ENCODE measurements at places on chromosomes 3 and 15.

DNA sequence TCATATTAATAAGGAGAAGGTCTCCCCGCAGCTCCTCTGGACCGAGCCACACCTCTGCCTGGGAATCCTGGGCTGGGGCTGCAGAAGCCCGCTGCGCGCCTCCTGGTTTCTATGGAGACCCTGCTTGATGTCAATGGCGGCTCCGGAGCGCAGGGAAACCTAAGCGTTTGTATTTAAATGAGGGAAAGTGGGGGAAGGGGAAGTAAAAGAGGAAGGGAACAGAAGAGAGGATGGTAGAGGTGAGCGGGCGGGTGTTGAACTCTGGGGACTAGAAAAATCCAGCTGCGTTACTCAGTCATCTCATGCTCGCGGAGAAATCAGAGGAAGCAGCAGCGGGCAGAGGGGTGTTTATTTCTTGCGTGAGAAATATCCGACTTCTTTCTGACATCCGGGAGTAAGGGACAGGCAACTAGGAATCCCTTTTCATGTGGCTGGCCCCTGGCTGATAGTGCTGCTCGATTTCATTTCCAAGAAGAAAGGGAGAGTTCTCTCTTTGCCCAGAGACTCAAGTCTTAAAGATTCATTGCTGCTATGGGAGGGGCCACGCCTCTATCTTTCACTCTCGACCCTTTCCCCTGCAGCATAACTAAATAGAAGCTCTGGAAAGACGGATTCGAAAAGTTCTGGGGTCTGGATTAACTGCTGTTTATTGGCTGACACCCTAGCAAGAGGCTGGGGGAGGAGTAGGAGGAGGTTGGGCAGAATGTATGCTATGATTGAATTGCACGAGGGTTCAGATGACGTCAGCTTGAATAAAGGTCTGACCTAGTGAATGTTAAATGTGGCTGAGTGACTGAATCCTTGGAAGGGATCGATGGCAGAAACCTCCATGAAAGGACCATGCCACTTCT is 110.5 kb upstream of the GAP43 start:
- DNase-seq, result no peak

DNA sequence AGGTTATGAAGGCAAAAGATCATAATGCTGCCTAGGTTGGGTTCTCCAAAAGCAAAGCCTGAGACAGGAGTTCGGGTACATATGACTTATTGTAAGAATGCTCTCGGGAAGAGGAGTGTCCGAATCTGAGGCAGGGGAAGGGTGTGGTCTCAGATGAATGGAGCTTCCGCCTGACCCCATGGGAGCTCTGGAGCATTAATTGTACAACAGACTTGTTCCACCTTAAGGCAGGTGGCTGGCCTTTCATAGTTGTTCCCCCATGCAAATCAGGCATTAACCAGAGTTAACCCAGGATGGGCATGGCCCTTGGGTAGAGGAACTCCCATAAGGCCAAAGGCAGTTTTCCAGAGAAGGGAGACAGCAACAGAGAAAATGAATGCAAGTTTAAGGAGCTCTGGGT is 170.6 kb downstream of the MYRIP start:
- no peak for DNase-seq

DNA sequence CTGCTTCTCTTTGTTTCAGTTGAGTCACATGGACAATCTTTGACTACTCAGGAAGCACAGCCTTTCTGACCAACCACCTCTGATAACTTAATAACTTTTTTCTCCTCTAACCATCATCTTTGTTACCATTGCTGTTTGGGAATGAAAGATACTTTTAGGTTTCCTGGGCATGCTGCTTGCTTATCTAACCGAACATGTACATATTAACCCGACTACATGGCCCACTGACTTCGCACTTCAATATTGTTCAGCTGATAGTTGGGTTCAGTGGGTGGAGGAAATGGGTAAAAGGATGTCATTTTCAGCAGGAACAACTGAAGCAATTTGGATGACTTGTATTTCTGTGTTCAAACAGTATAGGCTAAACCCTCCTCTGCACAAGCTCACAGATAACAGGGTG is 214.3 kb downstream of the SQOR start:
- no peak for DNase-seq

DNA sequence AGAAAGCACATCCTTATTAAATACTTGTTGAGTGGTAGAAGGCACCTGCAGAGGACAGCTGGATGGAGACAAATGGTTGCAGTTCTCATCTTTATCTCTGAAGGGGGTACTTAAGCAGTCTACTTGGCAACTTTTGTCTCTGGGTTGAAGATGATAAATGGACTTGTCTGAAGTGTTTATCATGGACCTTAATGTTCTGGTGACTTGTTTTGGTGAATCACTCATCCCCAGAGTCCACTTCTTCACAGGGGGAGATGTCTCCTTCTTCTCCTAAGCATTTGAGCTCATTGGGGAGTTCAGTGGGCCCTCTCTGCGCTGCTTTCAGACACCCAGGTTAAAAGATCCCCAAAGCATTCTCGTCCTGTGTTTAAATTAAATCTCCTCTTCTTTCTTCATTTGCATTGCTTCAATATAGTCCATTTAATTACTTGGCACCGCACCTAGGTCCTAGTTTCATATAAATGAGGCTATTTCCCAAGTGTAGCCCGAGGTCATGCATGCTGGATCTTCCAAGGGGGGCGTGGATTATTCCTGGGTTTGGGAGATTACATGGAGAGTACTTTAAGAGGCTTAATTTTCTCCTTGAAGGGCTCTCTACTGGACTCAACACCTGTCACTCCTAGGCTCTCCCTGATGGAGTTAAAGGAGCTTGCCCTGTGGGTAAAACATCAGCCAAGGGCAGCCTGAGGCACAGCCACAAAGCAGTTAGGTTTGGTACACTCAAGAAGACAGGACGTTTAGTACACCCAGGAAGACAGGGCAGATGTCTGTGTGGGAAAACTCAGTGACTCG is 239.3 kb upstream of the C2CD4B start:
- no peak for DNase-seq

- DNase-seq, result no peak
Observed at GRCh38 chr3:127369356-127369935, 81.6 kb upstream of the PRR20G start.

GRCh38 chr3:138230525-138230924 is 43.4 kb downstream of the ARMC8 start:
- DNase-seq, result no peak

- no peak for DNase-seq
Observed at GRCh38 chr15:56524915-56525314, 60.0 kb upstream of the MNS1 start.

GRCh38 chr3:117617906-117618305 is 908.3 kb downstream of the TUSC7 start:
- DNase-seq, result no peak

DNA sequence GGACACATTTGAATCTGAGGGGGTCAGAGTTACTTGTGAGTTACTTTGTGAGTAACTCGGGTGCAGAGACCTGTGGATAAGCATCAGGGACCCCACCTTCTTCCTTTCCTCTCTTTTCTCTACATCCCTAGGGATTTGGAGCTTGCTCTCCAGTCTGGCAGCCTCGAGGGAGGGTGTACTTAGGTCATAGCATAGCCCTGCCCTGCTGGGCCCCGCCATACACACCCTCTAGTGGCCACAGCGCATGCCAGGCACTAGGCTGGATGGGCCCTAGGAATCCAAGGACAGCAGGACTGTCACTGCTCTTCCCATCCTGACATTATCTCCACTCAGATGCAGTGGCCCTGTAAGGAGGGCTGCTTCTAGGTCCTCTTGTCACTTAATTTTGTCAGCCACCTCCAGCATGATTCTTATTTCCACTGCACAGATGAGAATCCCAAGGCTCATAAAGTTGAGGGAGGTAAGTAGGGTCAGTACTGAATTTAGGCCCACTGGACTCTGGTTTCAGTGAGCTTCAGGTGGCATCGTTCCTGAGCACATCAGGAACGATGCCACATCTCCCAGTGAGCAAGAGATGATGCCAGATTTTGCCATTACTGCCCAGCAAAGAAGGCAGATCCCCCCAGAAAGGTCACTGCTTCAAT is 3.6 kb upstream of the SMAD6 start:
- DNase-seq, result peak; percentile 44

- DNase-seq, result no peak
Observed at GRCh38 chr15:66287461-66288057, 5.8 kb upstream of the DIS3L start.

DNA sequence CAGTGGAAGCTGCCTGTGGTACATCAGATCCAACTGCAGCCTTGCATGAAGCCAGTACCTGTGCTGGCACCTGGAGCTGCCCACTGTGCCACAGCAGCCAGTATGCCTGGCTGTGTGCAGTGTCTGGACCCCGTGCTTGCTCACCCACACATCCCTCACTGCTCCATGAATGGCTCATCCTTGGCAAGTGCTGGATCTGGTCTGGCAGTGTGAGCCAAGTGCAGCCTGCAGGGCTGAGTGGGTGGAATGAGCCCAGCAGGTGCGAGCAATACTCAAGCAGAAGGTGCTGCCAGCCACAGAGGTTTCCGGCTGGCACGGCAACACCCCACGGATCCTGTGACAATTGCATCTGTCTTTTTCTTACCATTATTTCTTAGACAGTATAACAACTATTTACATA is 488.2 kb upstream of the ROBO2 start:
- DNase-seq, result no peak

DNA sequence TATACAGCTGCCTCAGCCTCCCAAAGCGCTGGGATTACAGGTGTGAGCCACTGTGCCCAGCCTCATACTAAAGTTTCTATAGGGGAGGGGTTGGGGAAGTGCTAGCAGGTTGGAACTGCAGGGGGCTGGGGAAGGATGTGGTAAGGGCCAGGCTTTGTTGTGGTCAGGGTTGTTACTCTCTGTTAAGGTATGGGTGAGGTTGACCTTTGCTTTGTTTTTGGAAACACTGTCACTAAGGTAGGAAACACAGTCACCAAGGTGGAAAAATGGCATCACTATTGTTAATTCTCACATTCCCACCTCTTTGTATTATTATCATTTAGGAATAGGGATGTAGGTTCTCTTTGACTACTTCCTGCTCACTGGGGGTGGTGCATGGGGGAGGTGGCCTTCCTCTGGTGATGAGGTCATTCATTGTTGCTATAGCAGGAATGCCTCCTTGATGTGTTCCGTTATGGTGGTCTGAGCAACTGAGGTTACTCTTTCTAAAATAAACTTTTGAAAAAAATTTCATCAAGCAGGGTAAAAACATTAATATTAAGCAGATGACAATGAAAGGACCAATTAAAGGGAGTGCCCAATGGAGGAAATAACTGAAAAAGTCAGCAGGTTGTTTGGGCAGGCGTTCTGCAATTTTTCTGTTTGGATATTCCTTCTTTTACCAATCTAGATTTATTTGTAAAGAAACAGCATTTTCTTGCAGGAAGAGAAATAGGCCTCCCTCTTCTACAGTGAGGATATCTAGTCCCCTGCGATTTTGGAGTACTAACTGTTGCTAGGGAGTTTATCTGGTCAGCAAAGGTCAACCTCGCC is 150.5 kb downstream of the WDR76 start:
- DNase-seq, result no peak

DNA sequence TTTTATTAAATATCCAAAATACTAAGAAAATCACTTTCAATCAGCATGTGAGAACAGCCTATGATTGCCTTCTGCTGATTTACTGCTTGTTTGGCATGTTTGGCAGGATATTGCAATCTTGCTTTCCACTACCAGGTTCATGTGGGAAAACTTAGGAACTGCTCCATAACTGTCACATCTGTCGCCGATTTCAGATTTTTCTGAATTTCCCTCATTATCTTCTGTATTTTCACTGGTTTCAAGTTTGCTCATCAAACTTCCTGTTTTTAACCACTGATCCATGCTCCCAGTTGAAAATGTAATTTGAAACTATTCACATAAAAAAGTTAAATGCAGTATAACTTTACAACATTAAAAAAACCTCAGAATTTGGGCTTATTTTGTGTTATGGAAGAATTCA is 93.0 kb downstream of the NFKBIZ start:
- DNase-seq, result no peak

DNA sequence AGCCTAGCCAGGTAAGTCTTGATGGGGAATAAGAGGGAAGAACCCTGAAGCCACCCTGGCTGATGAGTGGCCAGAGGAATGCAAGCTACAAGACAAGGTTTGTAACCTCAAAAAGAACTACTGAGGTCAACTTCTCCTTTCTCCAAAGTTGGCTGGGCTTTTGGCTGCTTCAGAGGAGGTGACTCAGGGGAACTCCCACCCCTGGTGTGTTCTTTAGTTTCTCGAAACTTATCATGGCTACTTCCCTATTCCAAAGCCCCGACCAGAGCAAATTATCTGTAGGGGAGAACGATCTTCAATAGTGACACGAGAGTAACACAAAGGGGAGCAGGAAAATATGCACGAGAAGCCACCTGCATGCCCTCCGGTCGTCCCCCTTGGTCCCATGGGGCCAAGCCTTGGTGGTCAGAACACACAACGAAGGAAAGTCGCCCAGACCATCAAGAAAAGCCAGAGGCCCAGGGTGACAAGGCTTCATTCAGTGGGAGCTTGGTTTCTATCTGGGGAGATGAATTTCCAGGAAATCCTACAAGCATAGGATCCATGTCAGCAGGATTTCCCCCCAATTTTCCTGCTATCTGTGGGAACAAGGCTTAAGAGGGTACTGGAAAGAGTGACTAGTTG is 6.5 kb upstream of the BCL2A1 start:
- DNase-seq, result no peak

GRCh38 chr3:65878831-65879230 is 159.9 kb downstream of the MAGI1 start:
- no peak for DNase-seq

- DNase-seq, result no peak
Observed at GRCh38 chr15:36784098-36784670, 204.8 kb downstream of the CDIN1 start.

GRCh38 chr15:89460048-89460447 is 36.3 kb downstream of the RHCG start:
- DNase-seq, result no peak

DNA sequence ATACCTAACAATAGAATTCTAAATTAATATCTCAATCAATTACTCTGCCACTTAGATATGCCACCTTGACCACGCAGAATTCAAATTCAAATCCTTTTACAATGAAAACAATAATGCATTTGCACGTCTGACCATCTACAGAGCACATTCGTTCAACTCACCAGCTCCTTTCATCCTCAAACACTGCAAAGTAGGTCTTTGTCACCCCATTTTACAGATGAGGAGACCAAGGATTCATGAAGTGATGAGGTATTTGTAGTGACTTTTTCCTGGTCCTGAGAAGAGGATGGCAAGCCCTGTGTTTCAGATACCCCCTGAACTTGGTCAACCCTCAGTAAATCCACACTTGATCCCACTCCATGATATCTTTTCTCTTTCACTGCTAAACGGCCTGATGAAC is 42.2 kb downstream of the HES1 start:
- no peak for DNase-seq

GRCh38 chr3:136751316-136752171 is 634 bp downstream of the STAG1 start:
- no peak for DNase-seq

DNA sequence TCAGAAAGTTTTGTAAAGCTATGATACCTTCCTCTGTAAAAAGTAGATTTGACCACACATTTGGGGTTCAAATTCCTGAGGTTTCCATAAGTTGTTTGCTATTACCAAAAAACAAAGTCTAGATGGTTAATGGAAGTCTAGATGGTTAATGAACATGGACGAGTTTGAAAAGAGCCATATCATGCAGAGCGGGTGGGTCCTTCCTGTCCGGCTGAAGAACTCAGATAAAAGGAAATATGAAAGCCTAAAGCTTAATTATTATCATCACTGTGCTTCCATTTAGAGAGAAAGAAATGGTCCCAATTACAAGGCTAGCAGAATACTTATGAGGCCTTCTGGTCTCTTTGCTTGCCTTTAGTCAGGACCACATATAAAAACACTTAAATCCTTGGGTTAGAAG is 132.1 kb upstream of the SATB1 start:
- no peak for DNase-seq

GRCh38 chr3:191240486-191240885 is 41.4 kb downstream of the OSTN start:
- DNase-seq, result no peak

Data from LNCaP clone FGC (cell line).